ENCODE measurements at places on chromosomes 4 and X.

GRCh38 chrX:113222305-113222704, 381.7 kb upstream of the AMOT start:
- DNase-seq = no peak

DNA sequence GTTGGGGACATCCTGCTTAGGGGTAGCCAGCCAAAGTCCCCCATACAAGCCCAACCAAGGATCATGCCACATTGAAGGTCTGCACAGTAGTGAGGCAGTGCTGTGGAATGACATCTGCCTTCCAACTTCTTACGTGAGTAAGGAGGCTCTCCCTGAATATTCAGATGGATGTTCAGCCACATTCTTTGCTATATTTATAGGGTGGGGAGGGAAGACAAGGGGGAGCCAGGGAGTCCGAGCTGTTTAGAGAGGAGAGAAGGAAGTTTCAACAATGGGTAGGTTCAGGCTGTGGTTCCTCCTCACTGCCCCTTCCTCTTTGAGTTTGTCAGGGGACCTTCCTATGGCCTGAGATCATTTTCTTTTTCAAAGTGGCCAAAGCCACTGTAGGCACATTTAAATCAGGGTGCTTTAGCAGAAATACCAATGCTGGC, 29.8 kb downstream of the MSN start:
- DNase-seq = no peak

- DNase-seq = no peak
Observed at GRCh38 chr4:83010522-83011318, at the start of gene LIN54. LIN54 (minus strand) TSS chr4:83010823; CDS start chr4:82984844, 25,979 bp downstream.

DNA sequence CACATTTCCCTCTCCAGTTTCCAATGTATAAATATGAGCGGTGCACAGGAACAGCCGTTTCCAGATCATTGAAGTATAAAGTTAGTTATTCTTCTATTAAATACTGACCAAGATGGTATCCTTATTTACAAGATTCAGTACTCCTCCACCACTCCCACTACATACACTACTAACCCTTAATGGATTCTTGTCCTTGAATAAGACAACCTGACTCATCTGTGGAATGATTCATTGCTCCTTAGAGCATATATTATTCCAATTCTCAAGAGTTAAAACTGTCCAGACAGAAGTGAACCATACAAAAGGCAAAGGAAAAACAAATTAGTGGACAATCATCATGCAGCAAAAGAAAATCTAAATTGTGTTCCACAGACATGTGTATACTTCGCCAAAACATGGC, 373.3 kb downstream of the IDS start:
- no peak for DNase-seq

Measured in left renal cortex interstitium (tissue), 4 donors.